ENCODE measurements at places on chromosomes 12 and 14.

DNA sequence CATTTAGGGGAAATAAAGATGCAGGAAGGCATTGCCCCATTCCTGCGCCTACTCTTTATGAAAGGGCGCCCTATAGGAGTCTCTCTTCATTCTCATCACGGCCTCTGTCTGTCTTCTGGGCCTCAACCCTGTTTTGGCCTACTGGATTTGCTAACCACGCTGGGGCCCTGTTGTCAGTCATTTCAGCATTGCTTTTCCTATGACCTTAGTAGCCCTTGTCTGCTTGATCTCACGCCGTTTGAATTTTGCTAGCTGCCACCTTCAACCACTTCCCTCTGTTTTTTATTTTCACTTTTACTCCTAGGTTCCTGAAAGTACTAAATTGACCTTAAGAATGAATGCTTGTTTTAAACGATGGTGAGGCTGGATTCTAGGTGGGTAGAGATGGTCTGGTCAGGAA lies 139.0 kb downstream of the SYNE2 start:
- no peak for DNase-seq

DNA sequence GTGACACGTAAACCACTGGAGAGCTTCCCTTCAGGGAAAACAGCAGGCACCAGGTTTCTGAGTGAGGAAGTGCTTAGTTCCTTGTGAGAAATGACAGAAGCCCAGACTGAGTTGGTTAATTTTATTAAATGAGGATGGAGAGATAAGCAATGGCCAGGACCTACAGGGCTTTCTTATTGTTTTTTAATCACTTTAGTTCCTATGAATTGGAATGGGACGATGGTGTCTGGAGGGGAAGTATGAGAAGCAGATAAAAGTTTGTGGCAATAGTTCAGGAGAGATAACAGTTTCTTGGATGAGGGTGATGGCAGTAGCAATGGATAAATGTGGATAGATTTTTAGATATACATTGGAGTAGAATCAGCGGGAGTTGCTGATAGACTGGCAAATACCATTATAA lies 86.5 kb upstream of the PTPRR start:
- DNase-seq, result no peak

DNA sequence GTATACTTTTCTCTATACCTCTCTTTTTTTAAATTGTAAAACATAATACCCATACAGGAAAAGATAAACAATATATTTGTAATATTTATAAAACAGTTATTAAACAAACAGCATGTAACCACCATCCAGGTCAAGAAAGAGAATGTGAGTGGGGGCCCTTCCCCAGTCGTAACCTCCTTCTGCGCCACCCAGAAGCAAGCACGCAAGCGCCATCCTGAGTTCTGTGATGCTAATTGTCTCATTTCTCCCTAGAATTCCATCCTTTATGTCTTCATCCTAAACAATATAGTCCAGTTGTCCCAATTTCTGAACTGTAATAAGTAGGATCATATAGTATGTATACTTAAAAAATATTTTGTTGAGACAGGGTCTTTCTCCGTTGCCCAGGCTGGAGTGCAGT lies 129.5 kb downstream of the EXOC5 start:
- no peak for DNase-seq

GRCh38 chr14:101731187-101732080 lies 30.1 kb upstream of the PPP2R5C start:
- no peak for DNase-seq

GRCh38 chr12:52501490-52501889 lies 8.4 kb upstream of the KRT6A start:
- DNase-seq, result no peak

DNA sequence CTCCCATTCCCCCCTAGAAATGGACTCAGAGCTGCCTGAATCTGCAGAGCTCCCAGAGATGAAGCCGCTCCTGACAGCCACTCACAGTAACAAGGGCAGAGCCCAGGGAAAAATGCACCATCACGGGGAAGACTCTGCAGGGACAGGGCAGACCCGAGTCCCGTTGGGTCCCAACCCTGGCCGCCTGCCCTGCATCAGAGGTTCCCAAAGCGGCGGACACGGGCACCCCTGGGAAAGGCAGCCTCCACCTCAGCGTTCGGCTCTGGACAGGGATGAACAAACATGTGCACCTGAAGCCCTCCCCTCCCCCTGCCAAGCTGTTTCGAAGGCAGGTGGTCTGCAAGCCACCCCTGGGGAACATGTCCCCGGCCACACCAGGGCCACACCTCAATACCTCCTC lies 320.4 kb downstream of the ADGRD1 start:
- no peak for DNase-seq

- DNase-seq, result no peak
Observed at GRCh38 chr14:58797010-58797429, 159.3 kb downstream of the DACT1 start.

Data from right renal pelvis (tissue), 4 donors.